T-helper 1 cell (primary cell): ENCODE measurements at places on chromosomes 5 and 9.

GRCh38 chr5:157479612-157480510, 19.8 kb downstream of the NIPAL4 start:
- no peak for DNase-seq

DNA sequence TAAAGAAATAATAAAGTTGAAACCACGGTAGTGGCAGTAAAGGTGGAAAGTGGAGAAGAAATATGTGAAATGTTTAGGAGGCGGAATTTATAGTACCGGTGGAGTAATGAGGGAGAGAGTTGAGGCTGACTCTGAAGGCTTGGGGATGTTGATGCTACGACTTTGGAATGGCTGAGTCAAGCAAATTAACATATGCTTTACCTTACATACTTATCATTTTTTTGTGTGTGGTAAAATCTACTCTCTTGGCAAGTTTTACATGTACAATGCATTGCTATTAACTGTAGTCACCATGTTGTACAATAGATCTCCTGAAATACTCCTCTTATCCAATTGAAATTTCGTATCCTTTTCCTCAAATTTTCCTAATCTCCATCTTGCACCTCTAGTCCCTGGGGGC, 179.0 kb downstream of the TAF11L14 start:
- DNase-seq = no peak

DNA sequence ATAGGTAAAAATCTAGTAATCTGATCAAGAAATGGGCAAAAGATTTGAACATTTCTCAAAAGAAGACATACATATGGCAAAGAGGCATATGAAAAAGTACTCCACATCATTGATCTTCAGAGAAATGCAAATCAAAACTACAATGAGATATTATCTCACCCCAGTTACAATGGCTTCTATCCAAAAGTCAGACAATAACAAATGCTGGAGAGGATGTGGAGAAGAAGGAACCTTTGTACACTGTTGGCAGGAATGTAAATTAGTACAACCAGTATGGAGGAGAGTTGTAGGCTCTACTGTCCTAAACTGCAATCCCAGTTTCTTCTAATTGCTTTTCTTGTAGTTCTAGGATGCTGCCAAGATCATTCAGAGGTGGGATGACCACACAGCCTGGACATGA, 193.5 kb upstream of the RFX3 start:
- DNase-seq = no peak

DNA sequence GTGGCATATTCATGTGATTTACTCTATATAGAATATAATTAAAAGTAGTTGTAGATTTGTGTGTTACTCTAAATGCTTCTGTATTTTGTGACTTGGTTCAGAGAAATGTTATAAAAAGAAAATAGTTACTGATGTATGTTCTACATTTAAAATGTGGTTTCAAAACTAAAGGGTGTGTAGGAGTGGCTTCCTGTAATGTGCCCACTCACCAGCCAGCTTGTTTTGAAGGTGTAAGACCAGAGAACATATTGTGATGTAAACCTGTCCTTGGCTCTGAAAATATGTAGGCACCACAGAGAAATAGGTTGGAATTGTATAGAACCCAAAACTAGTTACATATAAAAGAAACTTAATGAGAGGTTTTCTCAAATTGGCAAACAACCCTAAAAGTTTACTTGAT, 51.2 kb upstream of the ARRDC3 start:
- DNase-seq = peak; percentile 3

DNA sequence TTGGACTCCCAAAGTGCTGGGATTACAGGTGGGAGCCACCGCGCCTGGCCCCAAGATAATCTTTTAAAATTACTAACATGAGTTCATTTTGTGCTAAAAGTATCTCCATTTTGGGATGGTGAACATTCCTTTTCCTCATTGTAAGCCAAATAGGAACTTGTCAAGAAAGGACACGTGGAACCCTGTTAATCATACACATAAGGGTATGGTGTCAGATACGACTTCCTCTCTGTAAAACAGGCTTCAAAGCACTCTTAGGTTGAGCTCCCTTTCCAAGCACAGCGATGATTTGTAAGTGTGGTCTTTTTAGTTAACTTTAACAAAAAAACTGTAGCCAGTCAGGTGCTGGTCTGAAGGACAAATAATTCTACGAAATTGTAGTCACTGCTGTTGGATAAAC, 132.7 kb downstream of the UNC13B start:
- DNase-seq = no peak

DNA sequence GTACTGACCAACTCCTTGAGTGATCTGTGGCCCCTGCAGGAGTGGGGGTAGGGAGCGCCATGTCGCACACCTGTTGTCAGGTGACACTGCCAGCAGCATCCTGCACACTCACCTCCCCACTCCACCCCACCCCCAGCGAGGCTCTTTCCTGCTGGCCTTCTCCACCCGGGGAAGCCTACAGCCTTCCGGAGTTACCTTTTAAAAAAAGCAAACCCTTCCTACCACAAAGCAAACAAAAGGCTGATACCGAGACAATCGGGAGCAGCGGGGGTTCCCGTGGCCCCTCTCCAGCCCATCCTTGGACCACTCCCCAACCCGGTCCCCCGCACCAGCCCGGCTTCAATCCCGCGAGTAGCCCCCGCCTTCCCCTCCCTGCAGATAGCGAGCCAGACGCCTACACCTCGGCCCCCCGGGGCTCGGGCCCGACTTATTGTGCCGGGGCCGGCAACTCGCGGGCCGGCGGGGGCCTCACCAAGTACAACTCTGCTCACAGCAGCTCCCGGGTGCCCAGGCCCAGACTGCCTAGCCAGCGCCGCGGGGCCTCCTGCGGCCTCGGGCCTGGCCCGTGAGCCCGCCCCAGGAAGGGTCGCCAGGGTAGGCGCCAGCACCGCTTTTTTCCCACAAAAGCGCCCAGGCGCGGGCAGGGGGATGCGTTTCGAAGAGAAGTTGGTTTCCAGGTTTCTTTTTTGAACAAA, 724 bp downstream of the MACROH2A1 start:
- peak; percentile 18 for DNase-seq

GRCh38 chr9:123893115-123893514, 36.8 kb downstream of the DENND1A start:
- no peak for DNase-seq

DNA sequence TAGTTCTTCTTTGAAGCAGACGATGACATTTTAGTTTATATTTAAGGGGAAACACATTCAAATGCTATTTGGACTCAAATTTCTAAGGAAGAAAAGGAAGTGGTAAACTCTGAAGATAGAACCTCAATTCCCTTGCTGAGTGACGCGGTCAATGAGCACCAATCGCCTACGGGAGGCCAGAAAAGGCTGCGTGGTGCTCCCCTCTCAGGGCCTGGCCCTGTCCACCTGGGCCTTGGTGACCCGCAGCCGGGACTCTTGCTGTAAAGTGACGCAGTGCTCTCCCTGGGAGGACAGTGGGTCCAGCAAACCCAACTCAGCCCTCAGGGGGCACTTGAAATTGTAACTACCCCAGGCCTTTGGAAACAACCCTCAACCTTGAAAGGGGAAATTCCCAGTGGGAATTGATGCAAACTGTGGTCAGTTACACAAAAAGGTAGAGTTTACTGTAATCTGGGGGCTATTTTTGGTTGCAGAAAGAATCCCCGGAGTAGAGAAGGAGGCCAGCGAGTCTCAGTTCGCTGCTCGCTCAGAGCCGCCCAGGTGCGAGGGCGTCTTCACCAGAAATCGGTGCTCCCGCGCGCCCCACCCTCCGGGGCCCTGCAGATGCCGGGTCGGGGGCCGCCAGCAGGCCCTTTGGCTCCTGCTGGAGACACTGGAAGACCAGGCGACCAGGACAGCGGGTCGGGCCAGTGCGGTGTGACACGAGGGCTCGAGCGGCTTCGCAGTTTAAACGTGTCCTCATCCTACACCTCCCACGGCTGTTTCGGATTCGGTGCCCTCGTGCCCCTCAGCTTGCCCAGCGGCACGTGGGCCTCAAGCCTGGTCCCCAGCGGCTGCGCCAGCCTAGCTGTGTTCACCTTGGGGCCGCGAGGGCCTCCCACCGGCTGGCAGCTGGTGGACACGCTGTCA, 1.4 kb upstream of the ANKRD33B start:
- no peak for DNase-seq

DNA sequence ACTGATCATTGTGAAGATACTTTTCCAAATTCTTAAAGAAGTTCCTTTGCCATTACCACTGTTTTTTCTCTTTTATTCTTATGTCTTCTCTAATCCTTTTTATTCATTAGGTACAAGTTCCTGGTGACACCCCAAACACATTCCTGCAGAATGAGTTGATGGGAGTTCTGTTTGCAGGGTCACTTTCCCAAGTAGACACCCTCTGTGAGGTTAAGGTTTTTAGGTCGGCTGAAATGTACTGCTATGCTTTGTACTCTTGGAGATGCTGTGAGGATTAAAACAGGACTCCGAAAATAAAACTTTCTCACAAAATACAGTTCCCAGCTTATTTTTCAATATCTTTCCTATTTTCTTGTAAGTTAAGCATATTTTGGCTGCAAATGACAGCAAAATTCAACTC, 143.3 kb upstream of the TLE4 start:
- no peak for DNase-seq

DNA sequence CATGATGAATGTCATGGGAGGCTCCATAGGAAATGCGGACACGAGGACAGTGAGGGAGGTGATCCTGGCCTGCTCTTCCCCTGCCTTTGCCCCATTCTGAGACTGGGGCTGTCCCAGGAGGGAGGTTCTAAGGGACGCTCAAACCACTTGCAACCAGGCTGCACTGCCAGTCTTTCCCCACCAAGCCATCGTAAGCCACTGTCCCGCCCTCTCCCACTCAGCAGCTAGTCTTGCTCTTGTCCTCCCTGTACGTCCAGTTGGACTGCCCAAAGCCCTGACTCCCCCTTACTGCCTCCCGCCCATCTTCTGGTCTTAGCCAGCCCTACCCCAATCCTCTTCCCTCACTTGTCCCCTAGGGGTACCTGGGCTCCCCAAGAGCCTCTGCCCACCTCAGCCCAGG, 115.7 kb downstream of the FSTL4 start:
- DNase-seq = no peak

GRCh38 chr5:103867857-103868598, 305.4 kb upstream of the NUDT12 start:
- no peak for DNase-seq

DNA sequence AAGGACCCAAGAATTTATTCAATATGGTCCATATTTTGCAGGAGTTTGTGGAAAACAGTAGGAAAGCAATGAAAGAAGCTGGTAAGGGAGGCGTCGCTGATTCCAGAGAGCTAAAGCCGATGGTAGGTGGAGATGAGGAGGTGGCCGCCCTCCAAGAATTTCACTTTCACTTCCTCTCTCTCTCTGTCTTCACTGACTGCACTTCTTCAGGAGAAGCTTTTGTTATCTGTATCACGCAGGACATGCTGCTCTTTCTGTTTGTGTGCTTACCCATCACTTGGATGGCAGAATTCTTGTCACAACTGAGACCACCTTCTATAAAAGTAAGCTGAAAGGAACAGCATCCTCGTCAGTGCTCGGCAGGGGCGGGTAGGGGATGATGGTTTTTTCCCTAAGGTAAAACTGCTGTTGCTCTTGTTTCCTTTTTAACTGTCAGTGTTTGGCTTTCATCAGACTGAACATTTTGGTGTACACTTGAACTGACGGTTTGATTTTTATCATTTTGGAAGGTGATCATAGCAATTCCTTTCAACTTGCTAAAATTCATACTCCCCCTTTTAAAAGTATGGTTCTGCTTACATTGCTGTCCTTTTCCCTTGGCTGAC, 62.4 kb upstream of the FSD1L start:
- no peak for DNase-seq

DNA sequence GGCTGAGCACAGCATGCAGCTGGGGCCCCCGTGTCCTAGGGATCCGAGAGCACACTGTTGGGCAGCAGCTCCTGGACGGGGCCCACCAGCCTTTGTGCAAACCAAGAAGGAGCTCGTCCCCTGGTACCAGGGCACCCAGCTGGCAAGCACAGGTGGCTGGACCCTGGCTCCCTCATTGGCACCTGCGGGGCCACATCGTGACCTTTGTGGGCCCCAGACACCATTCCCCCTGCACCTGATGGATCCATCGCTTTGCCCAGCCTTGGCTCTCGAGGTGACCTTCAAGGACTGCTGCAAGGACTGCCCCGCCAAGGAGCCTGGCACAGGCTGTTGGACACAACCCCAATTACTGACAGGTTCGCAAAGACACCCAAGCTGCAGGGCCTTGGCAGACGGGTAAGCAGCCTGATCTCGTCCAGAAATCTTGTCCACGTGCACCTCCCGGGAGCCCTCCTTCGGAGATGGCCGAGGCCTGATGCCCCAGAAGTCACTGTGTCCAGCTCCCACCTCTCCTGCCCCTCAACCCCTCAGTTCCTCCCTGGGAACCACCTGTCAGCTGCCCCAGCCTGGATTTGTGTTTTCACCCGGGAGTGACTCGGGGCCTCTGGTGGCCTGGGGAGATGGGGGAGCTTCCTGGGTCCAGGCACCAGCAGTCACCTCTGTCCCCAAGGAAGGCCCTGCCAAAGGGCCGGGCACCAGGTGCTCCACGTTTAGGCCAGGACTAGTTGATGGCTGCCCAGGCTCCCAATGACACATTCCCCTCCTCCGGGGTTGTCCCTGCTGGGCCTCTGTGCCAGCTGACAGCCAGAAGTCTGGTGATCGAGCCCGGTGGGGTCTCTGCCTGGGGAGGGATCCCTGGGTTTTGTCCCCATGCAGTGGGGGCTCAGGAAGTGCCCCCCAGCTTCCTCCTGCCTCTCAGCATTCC, 137.1 kb upstream of the PPP1R26 start:
- DNase-seq = no peak

- DNase-seq = no peak
Measured at GRCh38 chr5:55620766-55621160, 86.0 kb upstream of the PLPP1 start.

DNA sequence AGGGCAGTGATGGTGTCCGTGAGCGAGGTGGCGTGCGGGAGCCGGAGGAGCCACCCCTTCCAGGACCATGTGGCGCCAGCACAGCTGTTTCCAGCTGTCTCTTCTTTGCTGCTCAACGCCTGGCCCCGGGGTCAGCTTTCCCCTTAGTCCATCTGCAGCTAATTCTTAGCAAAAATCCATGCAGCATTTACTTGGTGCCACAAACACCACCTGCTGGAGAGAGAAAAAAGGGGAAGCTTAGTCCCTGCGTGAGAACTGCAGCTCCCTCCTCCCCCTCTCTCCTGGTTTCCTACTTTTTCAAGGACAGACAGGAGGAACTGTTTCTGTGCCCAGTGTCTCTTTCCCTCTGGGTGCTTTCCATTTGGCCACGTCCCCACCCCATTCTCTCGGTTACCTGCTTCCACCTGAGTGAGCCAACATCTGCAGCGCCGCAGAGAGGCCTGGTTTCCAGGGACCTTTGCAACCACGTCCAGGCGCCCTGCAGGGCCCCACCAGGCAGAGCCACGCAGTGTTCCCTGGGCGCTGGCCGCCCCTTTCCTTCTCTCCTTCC, 3.4 kb downstream of the SLC6A19 start:
- no peak for DNase-seq

DNA sequence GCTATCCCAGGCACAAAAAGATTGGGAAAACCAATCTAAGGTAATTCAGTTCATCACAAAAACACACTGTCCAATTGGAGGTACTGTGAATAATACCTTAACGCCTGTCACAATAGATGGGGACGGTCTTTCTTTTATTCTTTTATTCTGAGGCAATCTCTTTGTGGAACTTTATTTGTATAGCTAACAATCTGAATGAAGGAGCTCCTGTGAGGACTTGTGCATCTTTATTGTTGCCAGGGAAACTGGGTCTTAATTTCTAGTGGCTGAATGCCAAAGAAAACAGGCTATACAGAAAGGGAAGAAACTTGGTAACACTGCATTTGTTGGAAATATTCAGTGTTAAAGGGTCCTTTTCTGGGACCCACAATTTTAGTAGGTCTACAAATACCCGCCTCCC, 546.9 kb upstream of the C9orf72 start:
- no peak for DNase-seq

- DNase-seq = no peak
Measured at GRCh38 chr5:159963935-159964334, 45.0 kb upstream of the TTC1 start.

- DNase-seq = no peak
Measured at GRCh38 chr5:113058269-113058668, 81.7 kb downstream of the DCP2 start.
